ENCODE measurements at places on chromosomes 7 and 10.

DNA sequence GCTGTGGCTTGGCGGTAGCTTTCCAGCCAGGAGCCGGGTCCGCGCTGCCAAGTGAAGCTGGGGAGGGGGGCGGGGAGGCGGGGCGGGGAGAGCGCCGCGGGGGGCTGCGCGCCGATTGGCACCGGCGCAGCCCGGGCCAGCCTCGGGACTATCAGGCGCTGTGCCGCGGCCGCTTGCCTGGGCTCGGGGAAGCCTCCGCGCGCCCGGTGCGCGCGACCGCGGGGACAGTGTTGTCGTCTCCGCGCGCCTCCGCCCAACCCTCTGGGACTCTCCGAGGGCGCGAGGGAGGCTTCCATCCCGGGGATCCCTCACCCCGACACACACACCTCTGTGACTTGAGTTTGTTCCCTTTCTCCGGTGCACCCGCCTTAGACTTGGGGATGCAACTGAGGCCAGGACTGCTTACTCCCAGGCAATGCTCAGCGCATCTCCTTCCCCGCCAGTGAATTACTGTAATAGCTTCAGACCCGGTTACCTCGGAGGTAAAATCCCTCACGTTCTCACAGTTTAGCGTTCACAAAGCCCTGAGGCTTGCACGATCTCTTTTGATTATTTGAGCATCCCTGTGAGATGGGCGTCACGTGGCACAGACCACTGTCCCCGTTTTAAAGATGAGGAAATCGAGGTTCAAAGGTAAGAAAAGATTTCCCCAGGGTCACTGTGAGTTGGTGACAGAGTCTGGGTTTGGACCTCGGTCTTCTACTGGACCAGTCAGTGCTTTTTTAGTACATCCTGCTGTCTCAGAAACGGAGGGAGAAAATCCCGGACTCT lies at the start of gene NKX1-2:
NKX1-2 (minus strand) TSS at position 24 of the 771 bp plus-strand sequence. CDS start 92 bp downstream, outside the sequence.
- peak; percentile 36 for DNase-seq

DNA sequence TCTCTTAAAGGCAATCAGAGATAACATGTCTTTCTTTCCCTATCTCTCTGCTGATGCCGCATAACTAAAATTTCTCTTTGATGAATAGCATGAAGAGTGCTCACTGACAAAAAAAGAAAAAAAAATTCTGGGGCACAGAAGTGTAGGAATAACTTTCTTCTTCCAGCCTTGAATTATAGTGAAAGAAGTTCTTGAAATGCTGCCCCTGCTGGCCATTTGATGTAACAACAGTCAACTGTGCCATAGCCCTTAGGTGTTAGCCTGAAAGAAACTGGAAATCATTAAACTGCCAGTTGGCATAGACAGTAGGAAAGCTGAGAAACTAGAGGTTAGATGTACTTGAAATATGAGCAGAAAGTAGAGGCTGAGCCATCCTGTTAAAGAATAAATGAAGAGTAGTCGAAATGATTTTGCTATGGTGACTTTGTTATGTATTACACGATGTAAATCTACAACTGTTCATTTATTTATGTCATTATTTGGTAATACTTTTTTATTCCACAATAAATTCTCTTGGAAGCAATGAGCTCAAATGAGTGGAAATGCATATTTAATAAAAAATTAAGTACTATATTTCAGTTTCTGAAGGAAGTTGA lies 48.3 kb upstream of the FAM171A1 start:
- peak; percentile 53 for DNase-seq

- DNase-seq: no peak
Observed at GRCh38 chr7:55085511-55086412, 66.9 kb downstream of the EGFR start.

DNA sequence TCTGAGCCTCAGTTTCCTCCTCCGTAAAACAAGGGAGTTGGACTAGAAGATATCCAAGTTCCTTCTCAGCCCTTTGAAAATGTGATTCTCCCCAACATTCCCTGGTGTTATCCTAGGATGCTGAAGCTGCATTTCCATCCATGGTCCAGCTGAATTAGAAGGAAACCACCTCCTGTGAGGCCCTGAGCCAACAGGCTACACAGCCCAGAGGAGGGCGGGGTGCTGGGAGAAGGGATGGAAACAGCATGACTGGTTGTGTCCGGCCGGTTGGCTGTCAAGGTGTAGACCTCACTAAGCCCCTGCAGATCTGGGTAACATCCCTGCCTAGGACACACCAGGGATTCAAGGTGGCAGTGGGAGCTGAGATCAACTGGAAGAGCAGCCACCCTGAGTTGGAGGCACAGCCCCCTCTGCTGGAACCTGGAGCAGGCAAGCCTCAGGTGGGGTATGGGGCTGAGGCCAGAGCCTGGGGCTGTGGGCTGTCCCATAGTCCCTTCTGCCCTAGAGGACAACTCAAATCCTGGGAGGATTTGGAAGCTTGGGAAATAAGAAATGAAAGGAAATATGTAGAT lies 72.0 kb downstream of the PAX2 start:
- peak; percentile 42 for DNase-seq

- no peak for DNase-seq
Observed at GRCh38 chr7:95802270-95802669, 29.9 kb downstream of the DYNC1I1 start.

DNA sequence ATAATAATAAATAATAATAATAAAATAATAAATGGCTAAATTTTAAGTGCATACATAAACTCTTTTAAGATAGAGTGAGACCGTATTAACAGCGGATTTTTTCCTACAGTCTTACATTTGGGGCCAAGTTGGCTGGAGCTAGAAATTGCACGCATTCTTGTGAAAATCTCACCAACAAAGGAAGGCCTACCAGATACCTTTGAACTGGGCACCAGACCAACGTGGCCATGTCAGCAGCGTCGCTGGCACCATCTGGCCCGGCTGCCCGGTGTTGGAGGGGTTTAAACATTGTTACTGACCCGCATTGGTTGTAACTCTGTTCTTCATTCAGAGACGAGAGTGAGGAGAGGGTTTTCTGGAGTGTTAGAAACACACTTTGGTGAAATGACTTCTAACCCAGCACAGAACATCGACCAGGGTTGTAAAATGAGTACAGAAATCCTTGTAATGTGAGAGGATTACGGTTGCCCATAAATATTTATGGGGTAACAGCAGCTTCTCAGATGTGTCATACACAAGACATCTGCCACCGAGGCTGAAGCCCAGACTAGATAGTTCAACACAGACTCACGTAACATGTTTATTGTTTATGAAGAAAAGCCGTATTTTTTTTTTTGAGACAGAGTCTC lies 34.6 kb upstream of the UNCX start:
- no peak for DNase-seq

- no peak for DNase-seq
Observed at GRCh38 chr10:23345861-23346260, 1.3 kb upstream of the C10orf67 start.

DNA sequence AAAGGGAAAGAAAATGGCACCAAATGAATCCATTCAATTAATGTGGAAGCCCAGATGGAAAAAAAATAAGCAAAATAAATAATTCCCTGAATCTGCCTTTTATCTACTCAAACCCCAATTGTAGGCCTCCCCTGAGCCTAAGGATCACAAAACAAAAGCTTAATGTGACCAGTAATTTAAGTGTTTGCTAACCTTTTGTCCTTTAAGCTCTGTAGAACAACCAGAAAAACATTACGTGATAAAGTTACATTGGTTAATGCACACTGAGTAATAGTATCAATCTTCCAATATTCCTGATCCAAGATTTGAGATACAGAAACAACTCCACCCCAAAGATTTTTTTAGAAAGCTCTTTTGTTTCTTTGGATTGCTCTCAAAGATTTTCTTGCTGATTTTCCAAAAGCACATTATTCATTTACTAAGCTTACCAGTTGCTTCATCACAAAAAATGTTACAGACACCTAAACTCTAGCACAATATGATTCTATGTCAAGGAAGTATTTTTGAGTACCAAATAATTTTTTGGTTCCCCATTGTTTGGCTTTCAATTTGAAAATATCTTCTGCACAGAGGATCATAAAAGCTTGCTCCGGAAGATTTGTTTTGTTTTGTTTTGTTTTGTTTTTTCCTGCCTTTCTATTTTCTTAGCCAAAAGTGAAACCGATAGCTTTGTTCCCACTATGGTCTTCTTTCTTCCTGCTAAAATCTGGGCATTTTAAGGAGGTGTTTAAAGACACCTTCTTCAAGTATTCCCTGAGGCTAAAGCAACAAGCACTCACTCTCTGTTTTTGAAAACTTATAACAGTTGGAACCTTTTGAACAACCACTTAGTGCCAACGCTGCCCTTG lies 54.2 kb downstream of the TRIL start:
- no peak for DNase-seq

- DNase-seq: no peak
Observed at GRCh38 chr7:89655946-89656345, 498.3 kb upstream of the STEAP1 start.

DNA sequence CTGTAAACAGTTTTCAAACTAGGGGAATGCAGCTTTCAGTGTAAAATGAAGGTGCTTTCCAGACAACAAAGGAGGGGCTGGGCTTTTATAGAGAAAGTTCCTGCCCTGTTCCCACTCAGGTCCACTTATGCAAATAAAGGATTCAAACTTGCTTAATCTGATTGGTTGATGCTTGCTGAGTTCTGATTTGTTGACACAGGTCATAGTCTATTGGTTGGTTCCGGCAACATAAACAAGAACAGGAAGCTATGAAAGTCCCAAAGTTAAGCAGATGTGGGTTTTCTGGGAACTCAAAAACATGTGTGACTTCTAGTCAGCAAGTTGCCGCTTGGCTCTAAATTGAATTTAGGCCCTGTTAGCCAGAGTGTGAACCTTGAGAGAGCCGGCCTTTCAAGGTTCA lies 194.2 kb upstream of the SVIL start:
- DNase-seq: no peak

DNA sequence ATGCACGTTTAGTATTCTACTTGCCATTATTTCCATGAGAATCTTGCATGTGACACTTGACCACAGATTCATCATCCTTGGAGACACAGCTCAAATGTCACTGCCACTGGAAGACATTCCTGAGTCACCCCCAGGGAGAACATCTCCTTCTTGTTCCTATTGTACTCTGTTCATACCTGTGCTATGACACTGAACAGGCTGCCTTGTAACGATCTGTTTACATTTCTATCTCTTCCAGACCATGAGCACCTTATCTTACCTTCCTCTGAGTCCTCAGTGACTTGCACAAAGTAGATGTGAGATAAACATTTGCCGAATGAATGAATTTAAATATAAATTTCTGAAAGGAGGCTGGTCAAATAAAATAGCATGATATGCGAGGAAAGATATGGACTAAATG lies 331.9 kb upstream of the LRRN3 start:
- DNase-seq: no peak

- no peak for DNase-seq
Observed at GRCh38 chr10:119281581-119282071, 74.3 kb downstream of the GRK5 start.

DNA sequence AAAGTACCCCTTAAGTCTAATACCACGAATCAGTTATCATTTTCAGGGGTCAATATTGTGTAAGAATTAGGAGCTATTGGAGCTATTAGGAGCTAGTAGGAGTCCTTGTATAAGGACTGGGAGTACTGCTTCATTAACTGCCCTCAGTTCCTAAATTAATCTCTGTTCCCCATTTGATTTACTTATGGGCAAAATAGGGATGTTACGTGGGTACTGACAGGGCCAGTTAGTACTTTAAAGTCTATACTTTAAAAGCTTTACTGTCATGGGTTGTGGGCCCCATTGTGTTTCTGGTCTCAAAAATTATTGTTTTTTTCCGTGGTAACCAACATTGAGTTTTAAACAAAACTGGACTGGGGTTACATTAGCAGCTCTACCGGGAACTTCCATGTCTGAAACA lies 60.3 kb downstream of the PRKAR2B start:
- no peak for DNase-seq

DNA sequence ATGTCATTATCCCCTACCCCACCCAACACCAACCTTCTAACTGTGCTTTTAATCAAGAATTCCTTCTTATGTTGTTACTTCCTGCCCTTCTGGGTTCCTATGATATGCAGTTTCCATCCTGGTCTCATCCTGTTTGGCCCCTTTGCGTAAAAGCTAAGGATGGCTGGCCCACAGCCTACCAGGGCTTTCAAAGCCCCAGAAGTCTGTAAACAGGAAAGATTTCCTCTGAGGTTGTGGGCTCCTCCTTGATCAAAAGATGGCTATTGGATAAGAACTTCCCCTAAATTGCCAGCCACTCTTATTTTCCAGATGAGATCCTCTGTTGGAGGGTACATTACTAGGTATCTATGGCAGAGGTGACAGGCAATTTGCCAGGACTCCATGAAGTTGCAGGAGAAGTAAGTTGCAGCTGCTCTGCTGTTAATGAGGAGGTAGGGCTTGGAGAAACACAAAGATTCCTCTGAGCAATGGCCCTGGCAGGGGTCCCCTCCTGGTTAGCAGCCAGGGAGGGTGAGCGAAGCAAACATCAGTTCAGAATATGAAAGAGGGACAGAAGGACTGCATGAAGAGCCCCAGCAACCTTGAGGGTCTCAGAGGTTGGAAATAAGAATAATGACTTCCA lies 32.1 kb downstream of the NRP1 start:
- no peak for DNase-seq

GRCh38 chr7:2652736-2653060 lies 20.9 kb downstream of the TTYH3 start:
- DNase-seq: no peak

DNA sequence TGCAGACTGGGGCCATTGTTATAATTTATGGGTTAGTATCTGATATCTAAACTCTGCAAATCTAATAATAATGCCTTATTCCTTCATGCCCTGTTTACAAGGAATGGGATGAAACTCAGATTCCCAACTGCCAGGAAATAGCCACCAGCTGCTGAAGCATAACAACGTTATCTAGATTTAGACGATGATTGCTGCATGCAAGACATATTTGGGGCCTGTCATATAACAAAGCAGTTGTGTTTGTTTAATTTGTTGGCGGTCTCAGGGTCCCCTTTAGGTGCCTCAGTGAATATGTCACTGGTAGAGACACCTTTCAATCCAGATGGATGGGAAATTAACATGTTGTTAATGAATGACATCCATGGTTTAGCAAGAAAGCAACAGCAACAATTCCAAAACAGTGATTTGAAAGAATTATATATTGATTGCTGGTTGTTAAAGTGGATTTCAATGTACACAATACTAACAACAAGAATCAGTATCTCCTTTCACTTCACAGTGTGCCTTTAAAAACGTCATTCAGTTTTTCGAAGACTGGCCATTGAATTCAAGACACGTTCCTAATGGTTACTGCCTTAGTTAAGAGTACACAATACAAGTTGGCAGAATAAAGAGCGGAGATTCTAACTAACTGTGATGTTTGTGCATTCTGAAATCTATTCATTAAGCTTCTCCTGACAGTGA lies 860.6 kb upstream of the CELF2 start:
- no peak for DNase-seq

GRCh38 chr7:3440509-3440908 lies 139.5 kb downstream of the SDK1 start:
- DNase-seq: no peak

DNA sequence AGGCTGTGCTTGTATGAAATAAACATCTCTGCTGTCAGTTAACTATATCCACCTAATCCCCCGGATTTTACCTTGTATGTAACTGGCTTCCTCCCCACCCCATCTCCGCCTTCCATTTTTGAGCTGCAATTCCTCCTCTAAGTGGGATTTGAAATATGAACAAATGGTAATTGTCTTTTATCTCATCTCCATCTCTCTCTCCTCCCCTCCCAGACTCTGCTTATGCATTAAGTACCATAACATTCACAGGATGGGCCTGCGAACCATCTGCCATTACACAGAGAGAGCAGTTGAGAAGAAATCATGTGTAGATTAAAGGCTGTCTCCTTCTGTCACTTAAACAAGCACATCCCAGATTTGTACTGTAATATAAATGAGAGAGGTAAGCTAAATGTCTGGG lies 1169.9 kb downstream of the TYW1 start:
- no peak for DNase-seq

Data from Caco-2 (cell line).